ENCODE measurements at places on chromosomes 3 and 15. TPM values are rescaled to one million over a fixed set of nuclear protein-coding genes. Genes with fewer than 3 reads are reported as not detected.

DNA sequence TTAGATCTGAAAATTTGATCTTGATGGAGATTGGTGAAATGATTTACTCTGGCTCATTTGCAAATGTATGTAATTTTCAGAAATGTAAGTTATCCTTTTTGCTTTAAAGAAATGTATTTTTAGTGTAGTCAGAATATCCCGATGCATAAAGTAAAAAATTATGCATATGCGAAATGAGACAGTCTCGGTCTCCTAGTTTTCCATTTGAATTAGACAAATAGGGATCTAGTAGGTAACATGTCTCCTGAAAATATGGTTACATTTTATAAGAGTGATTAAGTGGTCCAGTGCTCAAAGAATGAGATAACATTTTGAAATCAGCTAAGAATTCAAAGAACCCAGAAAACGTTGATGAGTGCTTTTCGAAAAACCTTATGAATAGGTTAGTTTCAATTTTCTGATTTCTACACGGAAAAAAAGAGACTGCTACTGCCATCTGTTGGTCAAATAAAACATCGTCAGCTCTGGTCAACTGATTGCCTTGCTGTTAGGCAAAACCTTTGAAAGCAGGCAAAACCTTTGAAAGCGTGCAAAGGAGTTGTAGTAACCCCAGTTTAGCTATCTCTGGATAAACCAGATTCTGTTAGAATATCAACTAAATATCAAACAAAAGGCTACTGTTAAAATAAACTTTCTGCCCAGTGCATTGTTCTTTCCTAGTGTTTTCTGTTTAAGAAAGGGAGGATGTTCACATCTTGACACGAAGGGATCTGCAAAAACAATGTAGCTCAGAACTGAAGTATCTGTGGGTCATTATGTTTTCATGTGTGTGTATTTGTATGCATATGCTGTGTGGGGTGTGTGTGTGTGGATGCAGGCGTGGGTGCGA is 59.3 kb upstream of the CHMP2B start:
- H3K36me3 ChIP-seq = no peaks in the 10 kb centered on the region
- peaks cover 4% of the 10 kb centered on the region for H3K27me3 ChIP-seq
- DNase-seq = no peak
- peak overlapping the region; percentile 45 for H3K4me3 ChIP-seq
- no peak overlapping the region for H3K27ac ChIP-seq

GRCh38 chr15:55549305-55549704 is 38.8 kb downstream of the PYGO1 start:
- no peaks in the 10 kb centered on the region for H3K27me3 ChIP-seq
- DNase-seq = no peak
- H3K4me3 ChIP-seq = no peak overlapping the region

GRCh38 chr3:53748512-53749271 is 97.5 kb downstream of the CHDH start:
- peaks cover 13% of the 10 kb centered on the region for H3K36me3 ChIP-seq
- no peak for DNase-seq
- peaks cover 33% of the 10 kb centered on the region for H3K4me1 ChIP-seq
- H3K27ac ChIP-seq = peak overlapping the region; percentile 20
- no peaks in the 10 kb centered on the region for H3K27me3 ChIP-seq

Gene CD86
- 29.5 TPM for total RNA-seq

Gene SMAD6
- 159 TPM for total RNA-seq

Data from lower lobe of right lung (tissue), 2 donors.